ENCODE measurements at places on chromosomes 16 and 17.

- DNase-seq = no peak
Observed at GRCh38 chr16:81818568-81818896, 39.4 kb downstream of the PLCG2 start.

DNA sequence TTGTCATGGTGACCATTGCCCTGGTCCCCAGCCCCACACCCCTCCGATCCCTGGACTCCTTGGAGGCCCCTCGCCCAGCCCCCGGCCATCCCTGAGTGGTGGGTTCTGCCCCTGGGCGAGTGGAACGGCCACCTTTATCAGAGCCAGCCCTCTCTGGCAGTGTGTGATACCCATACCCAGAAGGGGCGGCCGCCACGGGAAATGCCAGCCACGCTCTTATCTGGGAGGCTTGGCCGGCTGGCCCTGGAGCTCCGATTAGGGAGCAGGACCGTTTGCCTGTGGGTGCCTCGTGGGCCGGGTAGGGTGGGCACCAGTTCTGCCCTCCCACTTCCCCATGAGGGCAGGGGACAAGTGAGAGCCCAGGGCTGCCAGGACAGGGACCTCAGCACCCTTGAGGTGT, 58.3 kb upstream of the ZC3H18 start:
- no peak for DNase-seq

DNA sequence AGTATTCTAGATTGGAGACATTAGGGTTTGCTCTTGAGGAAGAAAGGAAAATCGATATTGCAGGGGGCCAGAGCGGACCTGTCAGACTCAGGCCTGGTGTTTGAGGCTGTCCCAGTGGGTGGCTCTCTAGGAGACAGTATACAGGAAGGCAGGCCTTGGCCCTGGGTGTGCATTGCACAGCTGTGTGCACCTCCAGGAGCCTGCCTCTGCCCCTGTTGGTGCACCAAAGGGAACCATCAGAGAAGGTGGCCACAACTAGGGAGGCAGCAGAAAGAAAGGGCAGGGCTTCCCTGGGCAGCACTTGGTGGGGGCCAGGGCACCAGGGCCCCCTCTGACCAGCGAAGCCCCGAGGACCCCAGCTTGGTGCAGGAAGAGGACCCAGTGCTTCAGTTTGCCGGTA, 188.0 kb downstream of the NTN1 start:
- no peak for DNase-seq

GRCh38 chr17:10757067-10757466, 27.2 kb upstream of the TMEM220 start:
- DNase-seq = no peak

GRCh38 chr17:6043405-6043804, 26.8 kb upstream of the WSCD1 start:
- no peak for DNase-seq
